C1 segment of cervical spinal cord (tissue), 14 donors: ENCODE measurements at places on chromosomes 5 and 9.

DNA sequence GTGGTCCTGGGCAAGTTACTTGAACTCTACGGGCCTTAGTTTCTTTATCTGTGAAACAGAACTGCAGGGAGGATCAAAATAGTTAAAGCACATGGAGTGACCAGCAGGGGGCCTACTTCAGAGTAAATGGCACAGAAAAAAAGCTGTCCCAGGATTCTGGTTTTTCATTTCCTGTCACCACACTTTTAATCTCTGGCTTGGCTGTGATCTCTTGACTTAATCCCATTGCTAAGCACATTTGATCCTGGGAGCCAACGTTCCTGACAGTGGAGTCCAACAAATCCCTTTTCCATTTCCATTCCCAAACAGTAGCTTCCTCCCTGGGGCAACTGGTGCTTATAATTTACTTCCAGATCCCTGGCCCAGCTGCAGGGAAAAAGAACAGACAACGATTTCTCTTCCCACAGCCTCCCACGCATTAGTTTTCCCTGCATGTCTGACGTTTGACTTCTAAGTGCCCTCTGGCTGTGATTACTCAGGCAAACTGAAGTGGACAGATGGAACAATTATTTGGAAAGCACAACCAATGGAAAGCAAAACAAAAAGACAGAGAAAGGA, 136.5 kb upstream of the STK32A start:
- DNase-seq, result no peak

- no peak for DNase-seq
These were observed 18.2 kb upstream of the CEP120 start for GRCh38 chr5:123441408-123441807.

DNA sequence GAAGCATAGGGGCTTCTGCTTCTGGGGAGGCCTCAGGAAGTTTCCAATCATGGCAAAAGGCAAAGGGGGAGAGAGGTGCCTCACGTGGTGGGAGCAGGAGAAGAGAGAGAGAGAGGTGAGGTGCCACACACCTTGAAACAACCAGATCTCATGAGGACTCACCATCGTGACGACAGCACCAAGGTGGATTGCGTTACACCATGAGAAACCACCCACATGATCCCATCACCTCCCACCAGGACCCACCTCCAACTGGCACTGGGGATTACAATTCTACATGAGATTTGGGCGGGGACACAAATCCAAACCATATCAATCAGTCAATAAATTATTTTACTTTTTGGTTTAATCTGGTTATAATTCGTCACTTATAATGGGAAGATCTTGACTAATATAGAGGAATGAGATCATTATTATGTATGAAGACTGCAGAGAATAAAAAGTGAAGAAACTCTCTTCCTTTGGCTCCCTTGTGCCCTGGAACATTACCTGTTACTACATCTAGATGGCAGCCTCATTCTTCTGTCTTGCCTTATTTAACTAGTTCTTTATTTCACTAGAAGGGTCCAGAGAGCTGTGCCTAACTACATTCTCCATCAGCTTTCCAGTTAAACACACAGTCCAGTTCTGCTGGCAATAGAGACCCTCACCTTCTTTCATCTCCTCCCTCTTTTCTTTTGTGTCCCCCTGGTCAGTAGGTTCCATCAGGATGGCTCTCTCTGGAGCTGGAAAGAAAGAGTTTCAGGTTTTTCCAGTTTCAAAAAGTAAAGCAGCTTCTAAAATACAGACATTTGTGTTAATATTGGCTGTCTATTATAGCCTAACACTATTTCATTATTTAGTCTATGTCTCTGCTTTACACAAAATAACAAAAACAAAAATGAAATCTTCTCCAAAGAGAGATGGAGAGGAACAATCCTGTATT, 21.7 kb upstream of the SPINK7 start:
- no peak for DNase-seq

GRCh38 chr9:82531795-82532194, 531.1 kb downstream of the RASEF start:
- no peak for DNase-seq

DNA sequence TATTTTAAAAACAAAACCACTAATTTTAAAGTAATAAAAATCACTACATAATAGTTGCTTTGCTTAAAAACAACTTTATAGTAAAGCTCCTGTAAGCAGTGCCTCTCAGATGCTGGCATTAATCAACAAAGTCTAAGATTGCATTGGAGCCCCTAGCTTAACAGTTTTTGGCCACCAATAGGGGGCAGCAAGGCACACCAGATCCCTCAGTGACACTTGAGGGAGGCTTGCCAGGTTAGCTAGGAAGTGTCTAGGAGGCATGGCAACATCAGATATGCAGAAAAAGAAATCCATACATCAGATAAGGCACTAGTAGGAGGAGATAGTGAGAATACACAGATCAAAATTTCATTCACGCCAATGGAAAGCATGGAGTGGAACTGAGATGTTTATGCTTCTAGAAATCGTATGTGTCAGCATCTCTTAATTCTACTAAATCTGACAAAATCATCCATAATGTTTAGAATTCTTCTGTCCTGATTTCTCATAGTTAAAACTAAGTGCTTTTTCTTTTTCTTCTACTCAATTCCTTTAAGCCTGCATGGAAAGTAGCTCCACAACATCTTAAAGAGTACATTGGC, 73.6 kb upstream of the PAM start:
- no peak for DNase-seq

- no peak for DNase-seq
These were observed 188.7 kb upstream of the POU5F2 start for GRCh38 chr5:93930098-93930497.

GRCh38 chr5:133423618-133424282, 188.6 kb downstream of the FSTL4 start:
- peak; percentile 24 for DNase-seq

GRCh38 chr5:13735691-13736090, 208.8 kb downstream of the DNAH5 start:
- DNase-seq, result no peak
